A172 (cell line): ENCODE measurements at places on chromosomes 6 and 20. TPM values are rescaled to one million over a fixed set of nuclear protein-coding genes. Genes with fewer than 3 reads are reported as not detected.

Gene FAM83C
- 0.24 TPM in 1 of 2 replicates, not detected in the other for total RNA-seq

Gene OR2J3
- not detected in 2 replicates for total RNA-seq

Gene MMP24OS
- 11.4 and 15.1 TPM in 2 replicates for total RNA-seq

Gene TGM3
- 0.53 TPM in 1 of 2 replicates, not detected in the other for total RNA-seq

Gene SLC22A23
- 6.5 and 8.2 TPM in 2 replicates for total RNA-seq
